ENCODE measurements at places on chromosomes 6 and 20. TPM values are rescaled to one million over a fixed set of nuclear protein-coding genes. Genes with fewer than 3 reads are reported as not detected.

DNA sequence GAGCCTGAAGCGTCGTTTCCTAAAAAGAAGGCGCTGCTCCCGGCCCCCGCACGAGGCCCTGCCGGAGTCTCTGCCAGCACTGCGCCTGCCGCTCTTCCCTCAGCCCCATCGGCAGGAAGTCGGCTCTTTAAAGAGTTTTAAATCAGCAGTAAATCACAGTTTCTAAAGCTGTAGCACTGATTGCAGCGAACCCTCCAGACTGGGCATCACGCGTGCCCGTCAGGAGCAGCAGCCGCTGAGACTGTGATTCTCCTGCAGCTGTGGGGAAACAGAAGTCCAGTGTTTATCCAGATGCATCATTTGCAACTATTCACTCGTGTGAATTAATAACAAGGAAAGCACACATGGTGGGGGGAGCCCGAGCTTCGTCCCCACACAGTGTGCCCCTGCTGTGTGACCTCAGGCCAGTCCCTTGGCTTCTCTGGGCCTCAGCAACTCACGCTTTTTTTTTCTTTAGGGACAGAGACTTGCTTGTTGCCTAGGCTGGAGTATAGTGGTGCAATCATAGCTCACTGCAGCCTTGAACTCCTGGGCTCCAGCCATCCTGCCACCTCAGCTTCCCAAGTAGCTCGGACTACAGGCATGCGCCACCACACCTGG is 28.3 kb downstream of the DLL1 start:
- no peak for DNase-seq

The GDAP1L1 gene
- 6.9 TPM for total RNA-seq

DNA sequence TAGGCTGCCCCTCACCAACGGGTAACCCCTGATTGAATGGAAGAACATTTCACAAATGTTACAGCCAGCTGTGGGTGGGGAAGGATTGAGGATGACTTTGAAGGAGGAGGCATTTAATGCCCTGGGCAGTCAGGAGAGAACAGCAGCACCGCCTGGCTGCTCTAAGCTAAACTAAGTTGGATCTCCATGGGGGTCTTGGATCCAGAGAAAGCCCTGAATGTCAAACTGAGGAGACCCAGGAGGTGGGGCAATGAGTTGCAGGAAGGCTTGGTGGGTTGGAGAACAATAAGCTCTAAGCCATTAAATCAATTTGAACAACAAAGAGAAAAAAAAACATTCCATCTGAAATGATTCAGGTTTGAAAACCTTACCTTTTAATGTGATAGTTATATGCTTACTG is 35.4 kb downstream of the TMX4 start:
- DNase-seq, result peak; percentile 91

- no peak for DNase-seq
Measured at GRCh38 chr6:9583753-9584352, 831.0 kb downstream of the TFAP2A start.

The FAM209A gene
- total RNA-seq, result not detected

GRCh38 chr20:5512694-5513093 is 195.9 kb upstream of the PROKR2 start:
- no peak for DNase-seq

All from GM23338 (cell line).